CD8-positive, alpha-beta T cell (primary cell): ENCODE measurements at places on chromosomes 6 and 20.

DNA sequence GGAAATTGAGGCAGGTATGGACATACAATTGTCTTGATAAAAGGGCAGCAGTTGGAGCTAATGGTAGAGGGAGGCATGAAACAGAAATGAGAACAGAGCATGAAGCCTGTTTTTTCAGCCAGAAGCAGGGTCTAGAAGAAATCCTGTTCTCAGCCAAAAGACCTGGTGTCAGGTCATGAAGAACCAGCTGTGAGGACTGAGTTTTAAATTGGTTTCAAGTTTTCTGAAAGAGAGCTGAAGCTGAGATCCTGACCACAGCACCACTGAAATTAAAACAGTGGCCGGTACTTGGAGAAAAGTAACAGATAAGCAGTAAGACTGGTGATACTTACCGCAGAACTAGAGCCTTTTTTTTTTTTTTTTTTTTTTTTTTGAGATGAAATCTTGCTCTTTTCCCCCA, 283.8 kb upstream of the BMP2 start:
- no peak for DNase-seq

GRCh38 chr6:11460001-11460668, 77.4 kb upstream of the TMEM170B start:
- no peak for DNase-seq

DNA sequence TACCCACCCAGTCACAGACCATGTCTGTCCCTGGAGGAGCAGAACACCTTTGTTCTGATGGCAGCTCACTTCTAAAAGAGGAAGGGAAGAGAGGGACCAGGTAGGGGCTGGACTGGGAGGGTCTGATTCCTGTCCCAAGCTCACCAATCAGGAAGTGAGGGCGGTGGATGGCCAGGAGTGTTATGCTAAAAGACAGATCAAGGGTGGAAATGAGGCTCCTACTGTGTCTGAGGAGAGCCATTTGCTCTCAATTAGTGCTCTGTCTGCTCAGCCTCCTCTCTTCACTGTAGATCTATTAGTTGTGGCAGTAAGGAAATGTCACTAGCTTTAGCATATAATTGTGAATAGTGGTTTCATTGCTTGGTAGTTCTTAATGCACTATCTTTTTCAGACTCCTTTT, 72.5 kb downstream of the ARMC2 start:
- DNase-seq, result no peak

DNA sequence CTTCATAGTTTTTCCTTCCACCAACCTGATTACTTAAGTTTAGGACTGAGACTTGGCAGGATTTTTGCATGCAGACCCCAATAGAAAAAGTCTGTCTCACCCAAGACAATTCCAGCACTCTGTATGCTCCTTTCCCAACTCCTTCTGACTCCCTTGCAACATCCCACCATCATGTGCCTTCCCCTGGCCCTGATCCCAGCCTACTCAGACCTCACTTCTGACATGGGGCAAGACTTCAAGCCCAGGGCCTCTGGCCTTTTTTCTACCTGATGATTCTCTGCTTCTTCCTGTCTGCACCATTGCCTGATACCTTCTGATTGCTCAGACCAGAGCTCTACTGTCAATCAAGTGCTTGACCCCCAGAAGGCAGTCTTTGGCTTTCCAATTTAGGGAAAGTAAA, 96.6 kb downstream of the HAO1 start:
- no peak for DNase-seq

DNA sequence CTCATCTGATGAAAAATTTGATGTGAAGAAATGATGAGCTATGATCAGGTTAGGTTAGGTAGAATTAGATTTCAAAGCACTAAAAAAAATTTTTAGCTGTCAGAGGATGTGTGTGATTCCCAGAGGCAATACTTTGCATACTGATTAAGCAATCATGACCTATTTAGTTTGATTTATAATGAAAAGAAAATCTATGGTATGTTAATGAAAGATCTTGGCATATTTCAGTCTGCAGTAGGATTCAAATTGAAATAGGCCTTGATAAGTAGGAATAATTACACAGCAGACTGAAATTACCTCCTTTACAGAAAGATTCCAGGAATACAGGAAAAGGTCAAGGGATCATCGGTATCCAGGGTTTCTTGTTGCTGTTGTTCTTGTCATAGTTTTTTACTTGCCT, 69.3 kb downstream of the HDDC2 start:
- no peak for DNase-seq

DNA sequence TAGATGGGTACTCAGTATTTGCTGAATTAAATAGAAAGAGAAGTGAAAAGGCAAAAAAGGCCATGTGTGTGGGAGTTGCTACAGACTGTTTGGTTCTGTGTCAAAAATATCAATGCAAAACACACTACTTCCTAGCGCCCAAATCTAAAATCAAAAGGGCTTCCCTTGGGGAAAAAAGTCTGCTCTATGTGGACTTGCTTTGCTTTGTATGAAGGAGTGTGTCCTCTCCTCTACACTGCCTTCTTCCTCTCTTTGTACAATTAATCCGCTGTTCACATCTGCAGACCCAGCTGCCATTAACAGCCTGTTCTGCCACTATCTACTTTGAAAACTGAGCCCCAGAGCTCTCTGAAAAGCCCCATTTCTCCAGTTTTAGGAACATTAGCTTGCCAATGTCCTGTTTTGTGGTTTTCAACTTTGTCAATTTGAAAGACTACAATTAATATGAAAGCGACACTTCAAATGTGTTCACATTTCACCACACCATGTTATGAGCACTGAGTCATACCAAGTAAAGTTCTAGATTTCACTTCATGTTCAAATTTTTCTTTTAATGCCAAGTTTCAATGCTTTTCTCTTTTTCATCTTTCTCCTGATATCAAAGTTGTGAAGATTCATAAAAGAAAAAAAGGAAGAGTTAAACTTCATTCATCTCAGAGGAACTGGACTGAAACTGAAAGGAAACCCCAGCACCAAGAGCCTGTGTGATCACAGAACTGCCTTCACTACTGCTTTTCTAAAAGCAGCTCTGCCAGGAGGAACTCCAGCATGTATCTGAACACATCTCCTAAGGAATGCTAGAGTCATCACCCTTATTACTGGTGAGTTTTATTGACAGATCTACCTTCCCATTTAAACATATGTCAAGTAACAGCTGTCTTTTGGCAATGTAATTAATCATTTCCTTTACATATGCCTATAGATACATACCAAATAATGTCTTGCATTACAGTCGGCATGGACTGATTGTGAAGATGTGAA, 102.6 kb downstream of the KIF13A start:
- no peak for DNase-seq

DNA sequence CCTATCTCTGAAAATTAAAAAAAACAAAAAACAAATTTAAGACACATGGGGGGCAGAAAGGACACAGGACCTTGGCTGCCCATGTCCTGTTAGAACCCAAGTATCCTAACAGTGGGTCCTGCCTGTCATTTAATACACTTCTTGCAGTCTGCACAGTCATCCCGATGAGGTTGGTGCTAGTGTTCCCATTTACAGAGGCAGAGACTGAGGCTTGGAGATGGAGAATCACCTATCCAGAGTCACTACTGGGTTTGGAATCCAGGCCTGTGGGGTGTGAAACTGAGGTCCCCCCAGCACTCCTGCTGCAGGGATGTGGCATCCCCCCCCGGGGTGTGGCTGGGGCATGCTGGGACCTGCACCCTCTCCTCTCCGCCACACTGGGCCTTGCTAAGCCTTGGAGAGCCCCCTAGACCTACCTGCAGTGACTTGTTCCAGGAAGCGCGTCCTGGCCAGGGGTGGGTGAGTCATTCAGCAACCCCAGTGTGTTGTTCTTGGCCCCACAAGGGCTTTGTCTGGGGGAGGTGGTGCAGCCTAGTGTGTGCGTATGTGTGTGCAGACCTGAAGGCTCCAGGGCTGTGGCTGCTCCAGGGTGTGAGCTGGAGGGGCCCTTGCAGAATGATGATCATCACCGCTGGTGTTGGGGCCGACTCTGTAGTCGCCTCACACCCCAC, 49.7 kb downstream of the BCAS4 start:
- peak; percentile 43 for DNase-seq

DNA sequence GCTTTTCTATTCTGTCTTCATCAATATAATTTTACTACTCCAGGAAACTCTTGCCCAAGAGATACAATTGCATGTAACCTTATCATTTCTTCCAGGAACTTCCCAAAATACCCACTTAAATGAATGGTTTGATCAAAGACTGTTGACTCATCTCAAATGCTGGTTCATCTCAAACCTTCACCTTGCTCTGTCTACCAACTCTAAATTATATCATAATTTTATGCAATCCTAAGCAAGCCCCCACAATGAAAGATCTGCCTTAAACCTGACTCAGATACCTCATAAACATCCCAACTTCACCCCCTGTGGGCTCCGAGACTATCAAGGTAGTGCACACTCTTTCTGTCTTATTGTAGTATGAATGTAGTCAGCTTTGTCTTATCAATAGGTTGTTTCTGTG, 65.5 kb upstream of the GCM1 start:
- DNase-seq, result no peak

DNA sequence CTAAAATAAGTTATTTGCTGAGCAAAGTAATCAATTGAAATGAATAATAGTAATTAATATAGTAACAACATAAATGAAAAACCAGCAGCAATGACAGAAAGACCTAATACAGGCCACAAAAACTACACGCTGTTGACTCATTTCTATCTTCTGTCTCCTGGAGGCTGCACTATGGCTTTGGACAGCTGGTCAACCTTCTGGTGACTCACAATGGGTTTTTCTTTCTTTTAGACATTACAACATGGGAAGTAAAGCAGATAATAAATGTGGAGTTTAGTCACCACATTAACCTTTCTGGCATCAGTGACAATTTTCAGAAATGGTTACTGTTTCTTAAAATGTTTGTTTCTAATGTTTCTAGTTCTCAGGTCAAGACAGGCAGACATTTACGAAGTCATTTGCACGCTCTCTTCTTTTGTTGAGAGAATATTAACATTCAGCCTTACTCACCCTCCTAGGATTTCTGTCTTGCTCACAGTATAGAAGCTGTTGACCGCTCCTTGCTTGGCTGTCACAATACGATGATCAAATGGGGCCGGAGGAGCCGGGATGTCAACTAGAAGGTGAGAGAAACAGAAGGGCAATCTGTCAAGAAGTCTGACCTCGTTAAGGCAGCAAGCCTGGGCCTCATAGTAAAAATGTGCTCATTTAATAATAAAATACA, 62.2 kb downstream of the MYLK4 start:
- DNase-seq, result no peak

GRCh38 chr6:167699141-167699931, 127.4 kb upstream of the AFDN start:
- peak; percentile 32 for DNase-seq

DNA sequence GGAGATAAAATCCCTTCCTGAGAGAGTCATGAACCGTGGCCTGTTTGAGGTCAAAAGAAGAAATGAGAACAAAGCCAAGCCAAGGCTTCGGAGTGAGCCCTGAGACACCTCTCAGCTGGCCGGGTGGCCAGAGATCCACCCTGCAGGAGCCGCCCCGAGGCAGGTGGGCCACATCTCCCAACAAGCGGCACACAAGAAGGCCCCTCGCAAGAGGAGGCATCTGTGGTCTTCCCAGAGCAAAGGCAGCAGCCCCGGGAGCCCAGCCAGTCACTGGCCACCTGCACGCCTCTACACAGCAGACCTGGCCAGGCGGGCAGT, 30.9 kb upstream of the AFDN start:
- no peak for DNase-seq

DNA sequence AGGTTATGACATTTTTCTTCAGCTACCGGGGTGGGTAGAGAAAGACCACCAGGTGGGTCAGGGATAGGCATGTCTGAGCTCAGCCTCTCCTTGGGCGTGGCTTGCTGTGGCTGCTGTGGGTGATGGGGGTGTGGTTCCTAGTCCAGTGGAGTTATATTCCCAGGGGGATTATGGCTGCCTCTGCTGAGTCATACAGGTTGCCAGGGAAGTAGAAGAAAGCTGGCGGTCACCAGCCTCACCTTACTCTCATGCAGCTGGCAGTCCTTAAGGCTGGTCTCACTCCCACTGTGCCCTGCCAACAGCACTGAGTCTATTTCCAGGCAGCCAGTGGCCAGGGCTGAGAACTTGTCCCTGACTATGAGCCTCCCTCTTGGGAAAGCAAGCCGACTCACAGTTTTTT, 130.0 kb downstream of the SCP2D1 start:
- no peak for DNase-seq

- DNase-seq, result no peak
These were observed 50.8 kb downstream of the GCLC start for GRCh38 chr6:53494076-53494475.

DNA sequence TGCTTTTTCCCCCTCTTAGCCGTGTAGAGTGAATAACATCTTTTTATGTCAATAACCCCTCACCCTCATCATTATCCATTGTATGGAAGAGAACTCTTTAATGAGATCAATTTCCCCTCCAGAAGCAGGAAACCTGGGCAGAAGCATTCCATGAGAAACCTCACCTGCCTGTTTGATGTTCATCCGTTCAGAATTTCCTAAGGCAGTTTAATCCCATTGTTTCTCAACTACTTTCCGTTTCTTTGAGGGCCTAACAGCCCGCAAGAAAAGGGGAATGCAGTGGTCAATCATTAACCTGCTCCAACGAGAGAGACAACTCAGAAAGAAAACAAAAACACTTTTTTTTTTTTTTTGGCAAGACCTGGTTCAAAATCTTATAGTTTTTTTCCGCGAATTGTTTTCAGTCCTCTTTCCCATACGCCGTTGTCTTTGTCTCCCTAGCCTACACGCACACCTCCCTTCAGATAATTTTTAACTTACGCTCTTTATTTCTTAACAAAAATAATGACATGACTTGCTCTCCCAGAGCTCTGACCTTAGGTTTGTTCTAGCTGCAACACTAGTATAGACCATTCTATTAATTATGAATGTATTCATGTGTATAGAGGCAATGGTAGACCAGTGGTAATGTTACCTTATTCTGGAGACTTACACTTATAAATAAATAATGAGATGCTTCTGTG, 25.6 kb upstream of the ID4 start:
- DNase-seq, result no peak

DNA sequence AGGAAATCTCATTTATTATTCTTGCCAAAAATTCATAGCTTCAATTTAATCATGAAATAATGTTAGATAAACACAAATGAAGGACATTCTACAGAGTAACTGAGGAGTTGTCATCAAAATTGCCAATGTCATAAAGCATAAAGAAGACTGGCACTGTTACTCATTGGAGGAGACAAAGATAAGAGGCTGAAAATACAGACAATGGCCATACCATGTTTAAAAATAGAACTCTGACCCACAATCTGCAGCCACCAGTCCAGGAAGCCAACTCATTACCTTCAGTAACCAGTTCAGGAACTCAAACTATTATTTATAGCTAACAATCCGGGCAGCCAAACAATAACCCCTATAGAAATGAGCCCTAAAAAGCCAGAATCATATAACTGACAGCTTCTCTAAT, 795.6 kb downstream of the TENT5A start:
- no peak for DNase-seq

GRCh38 chr6:143742070-143742954, 64.5 kb downstream of the PHACTR2 start:
- no peak for DNase-seq

DNA sequence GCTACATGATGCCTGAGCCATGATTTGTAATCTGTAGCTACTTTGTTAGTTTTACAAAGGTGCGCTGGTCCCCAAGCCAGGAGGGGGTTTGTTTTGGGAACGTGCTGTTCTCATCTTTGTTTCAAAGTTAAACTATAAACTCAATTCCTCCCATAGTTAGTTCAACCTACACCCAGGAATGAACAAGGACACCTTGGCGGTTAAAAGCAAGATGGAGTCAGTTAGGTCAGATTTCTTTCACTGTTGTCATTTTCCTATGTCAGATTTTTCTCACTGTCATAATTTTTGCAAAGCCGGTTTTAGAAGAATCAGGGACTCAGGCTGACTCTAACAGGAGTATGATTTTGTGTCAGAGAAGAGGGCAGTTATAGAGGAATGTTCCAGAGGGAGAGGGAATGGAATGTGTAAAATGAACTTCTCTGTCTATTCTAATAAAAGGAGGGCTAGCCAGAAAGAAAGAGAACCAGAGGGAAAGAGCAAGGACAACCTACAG, 2.3 kb upstream of the GMPR start:
- DNase-seq, result no peak
